ENCODE measurements at places on chromosomes 6 and 20.

DNA sequence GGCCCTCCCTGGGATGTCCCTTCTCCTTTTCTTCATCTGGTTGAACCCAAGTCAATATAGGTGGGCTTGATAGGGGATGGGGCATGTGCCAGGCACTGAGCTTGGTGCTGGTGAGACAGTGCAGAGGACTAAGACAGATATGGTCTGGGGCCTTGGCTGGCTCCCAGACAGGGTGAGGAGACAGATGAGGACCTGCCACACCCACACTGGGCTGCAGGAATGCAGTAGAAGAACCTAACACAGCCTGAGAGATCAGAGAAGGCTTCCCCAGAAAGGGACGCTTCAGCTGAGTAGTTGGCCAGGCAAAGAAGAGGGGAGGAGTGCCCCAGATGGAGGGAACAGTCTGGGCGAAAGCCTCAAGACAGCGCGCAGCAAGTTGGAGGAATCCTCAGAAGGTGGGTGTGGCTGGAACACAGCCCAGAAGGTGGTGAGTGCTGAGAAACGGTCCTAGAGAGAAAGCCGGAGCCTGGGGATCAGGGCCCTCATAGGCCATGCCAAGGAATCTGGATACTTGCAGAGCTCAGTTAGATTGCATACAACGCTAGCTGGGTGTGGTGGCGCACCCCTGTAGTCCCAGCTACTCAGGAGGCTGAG lies 26.4 kb downstream of the CD40 start:
- no peak for DNase-seq

DNA sequence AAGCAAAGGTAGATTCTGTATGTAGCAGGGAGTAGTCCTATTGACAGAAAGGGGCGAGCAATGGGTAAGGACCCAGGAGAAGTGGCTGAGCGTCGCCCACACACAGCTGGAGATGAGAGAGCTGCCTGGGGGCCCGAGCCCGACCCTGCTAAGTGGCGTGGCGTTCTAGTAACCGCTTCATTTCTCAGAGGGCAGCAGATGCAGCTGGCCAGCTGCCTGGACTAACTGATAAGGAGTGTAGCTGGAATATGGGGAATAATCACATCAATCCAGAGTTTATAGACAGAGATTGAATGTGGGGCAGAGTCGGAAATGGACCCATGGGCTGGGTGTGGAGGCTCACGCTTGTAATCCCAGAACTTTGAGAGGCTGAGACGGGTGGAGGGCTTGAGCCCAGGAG lies 64.4 kb downstream of the EZR start:
- DNase-seq: no peak

DNA sequence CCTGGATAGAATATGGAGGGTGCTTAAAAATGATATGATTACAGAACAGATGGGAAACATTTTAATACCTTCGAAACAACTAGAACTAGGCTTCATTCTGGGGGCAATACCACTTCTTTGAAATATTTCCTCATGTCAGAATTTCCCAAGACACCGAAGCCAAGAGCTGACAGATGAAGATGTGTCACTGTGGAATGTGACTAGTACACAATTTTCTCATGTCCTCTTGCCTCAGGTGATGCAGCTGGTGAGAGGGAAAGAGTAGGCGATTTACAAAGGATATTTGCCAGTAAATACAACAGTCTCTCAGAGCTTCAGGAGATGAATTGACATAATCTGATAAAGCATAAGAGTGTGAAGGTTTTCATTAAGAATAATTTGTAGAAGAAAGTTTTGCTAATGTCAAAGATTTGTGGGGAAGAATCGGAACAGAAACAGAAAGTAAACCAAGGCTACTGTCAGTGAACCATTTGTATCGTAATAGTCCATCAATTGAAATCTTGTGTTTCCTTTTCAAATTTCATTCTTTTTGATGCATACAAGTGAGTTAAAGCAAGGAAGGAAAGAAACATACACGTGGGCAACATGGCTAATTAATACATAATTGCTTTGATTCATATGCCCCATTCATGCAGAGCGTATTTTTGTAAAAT lies 164.7 kb upstream of the CCN2 start:
- DNase-seq: no peak

- no peak for DNase-seq
Observed at GRCh38 chr6:89200706-89201215, 16.4 kb downstream of the GABRR1 start.

DNA sequence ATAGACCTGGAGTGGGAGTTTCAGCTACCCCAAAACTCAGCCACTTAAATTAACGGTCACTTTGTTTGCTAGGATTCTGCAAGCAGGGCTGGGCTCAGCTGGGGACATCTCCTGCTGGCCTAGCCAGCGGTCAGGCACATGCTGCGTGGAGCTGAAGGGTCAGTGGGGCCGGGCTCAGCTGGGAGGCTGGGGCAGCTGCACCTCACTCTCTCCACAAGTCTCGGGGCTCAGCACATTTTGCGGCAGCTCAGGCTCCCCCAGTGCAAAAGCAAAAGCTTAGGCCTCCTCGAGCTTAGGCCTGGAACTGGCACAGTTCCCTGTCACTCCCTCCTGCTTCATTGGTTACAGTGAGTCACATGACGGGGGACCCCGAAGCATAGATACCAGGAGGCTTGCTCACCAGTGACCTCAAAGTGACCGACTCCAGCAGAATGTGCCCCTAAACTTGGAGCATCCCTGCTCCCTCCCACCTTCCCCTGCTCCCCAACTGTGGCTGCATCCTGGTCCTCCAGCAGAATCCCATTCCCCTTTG lies 80.6 kb upstream of the CST7 start:
- no peak for DNase-seq

All from T-helper 1 cell (primary cell).